Activated CD8-positive, alpha-beta memory T cell treated with anti-CD3 and anti-CD28 coated beads for 24 hours (primary cell): ENCODE measurements at places on chromosomes 12 and 14.
A peak's percentile ranks its signal among the peaks of the same experiment; 100 is the strongest.

DNA sequence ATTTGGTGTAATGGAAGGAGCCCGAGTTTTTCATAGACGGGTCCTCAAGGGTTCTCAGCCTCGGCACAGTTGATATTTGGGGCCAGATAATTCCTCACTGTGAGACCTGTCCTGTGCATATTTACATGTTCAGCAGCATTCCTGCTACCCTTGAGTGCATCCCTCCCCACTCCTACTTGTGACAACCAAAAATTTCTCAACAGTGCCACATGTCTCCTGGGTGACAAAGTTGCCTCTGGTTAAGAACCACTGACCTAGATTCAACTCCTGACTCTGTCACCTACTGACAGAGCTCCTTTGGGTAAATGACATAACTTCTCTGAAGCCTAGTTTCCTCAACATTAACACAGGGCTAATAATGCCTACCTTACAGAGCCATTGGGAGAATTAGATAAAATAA, 60.4 kb downstream of the TTC9 start:
- no peak for DNase-seq

DNA sequence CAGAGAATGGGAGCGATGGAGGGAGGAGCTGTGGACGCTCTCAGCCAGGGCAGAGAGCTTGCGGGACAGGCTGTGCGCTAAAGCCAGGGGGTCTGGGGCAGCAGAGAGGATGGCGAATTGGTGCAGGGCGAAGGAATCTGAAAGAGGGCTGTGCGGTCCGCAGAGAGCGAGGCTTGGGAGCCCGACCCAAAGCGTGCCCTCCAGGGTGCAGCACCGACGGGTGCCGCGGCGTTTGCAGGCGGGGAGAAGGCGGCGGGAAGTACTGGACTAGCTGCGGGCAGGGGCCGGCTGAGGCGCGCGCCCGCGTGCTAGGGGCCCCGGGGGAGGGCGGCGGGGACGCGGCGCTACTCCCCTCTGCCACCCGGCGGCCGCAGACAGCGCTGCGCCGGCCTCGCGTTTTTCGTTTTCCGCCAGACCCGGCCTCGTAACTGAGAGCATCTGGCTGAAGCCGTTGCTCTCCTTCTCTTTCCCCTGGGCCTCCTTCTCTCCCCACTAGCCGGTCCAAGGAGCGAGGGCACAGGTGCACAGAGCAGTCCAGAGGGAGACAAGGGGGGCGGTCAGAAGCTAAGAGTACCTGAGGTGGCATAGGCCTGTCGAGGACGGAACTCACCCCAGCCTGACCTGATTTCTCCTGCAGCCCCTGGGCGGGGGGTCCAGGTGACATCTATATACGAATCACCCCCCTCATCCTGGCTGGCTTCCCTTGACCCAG, 24.9 kb downstream of the SLC6A12 start:
- peak; percentile 72 for DNase-seq

DNA sequence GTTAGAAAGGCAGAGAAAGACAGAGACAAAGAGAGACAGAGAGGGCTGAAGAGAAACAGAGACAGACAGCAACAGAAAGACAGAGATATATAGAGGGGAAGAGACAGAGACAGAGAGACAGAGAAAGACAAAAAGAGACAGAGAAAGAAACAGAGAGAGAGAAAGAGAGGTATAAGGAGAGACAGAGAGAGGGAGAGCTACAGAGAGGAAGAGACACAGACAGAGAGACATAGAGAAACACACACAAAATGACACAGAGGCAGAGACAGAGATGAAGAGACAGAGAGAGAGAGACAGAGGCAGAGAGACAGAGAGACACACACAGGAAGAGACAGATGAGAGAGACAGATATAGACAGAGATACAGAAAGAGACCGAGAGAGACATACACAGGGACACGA, 168.6 kb downstream of the TMEM121 start:
- DNase-seq: no peak

- no peak for DNase-seq
These were observed 287.5 kb downstream of the FOXG1 start for GRCh38 chr14:29054119-29054518.

- no peak for DNase-seq
These were observed 19.0 kb upstream of the PELI2 start for GRCh38 chr14:56099081-56099797.

DNA sequence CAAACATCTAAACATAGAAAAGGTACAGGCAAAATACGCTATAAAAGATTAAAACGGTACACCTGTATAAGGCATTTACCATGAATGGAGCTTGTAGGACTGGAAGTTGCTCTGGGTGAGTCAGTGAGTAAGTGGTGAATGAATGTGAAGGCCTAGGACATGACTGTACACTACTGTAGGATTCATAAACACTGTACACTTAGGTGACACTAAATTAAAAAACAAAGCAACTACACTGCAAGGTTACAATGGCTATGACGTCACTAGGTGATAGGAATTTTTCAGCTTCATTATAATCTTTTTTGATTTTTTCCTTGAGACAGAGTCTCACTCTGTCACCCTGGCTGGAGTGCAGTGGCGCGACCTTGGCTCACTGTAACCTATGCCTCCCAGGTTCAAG, 269.2 kb downstream of the KSR2 start:
- DNase-seq: no peak

- DNase-seq: no peak
These were observed 6.7 kb upstream of the LGR5 start for GRCh38 chr12:71432936-71433335.

GRCh38 chr12:31300341-31300740, 25.6 kb downstream of the SINHCAF start:
- DNase-seq: no peak

GRCh38 chr12:82688035-82688501, 1.4 kb downstream of the TMTC2 start:
- no peak for DNase-seq

DNA sequence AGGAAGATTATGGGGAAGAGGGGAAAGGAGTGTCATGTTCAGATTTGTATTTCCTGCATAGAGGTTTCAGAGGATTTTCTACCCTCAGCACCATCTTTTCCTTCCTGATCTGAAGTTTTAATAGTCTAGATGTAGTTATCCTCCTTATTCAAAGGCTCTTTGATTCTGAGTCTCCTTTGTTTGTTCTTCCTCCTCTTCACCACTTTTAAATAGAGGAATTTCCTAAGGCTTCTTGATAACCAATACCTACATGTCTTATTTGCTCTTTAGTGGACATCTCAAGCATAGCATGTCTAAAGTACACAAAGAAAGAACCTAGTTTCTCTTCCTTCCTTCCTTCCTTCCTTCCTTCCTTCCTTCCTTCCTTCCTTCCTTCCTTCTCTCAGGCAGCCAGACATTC, 8.3 kb downstream of the MGAT4C start:
- no peak for DNase-seq

- no peak for DNase-seq
These were observed 130.7 kb downstream of the ETNK1 start for GRCh38 chr12:22755629-22756028.

- DNase-seq: no peak
These were observed 109.6 kb downstream of the DYRK2 start for GRCh38 chr12:67758119-67758518.

DNA sequence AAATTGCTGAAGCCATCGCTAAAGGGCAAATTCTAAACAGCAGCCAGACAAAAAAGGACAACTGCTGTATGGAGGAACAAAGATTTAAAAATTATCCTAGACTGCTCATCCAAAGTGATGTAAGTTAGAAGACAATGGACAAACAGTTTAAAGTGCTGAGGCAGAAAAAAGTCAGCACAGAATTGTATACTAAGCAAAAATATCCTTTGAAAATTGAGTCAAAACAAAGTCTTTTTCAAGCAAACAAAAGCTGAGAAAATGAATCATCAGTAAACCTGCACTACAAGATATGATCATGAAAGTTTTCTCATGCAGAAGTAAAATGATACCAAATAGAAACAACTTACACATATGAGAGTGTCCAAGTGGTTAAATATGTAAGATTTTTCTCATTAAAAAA, 43.6 kb downstream of the EML5 start:
- DNase-seq: no peak

- DNase-seq: no peak
These were observed 17.4 kb downstream of the CEP170B start for GRCh38 chr14:104882325-104882973.

DNA sequence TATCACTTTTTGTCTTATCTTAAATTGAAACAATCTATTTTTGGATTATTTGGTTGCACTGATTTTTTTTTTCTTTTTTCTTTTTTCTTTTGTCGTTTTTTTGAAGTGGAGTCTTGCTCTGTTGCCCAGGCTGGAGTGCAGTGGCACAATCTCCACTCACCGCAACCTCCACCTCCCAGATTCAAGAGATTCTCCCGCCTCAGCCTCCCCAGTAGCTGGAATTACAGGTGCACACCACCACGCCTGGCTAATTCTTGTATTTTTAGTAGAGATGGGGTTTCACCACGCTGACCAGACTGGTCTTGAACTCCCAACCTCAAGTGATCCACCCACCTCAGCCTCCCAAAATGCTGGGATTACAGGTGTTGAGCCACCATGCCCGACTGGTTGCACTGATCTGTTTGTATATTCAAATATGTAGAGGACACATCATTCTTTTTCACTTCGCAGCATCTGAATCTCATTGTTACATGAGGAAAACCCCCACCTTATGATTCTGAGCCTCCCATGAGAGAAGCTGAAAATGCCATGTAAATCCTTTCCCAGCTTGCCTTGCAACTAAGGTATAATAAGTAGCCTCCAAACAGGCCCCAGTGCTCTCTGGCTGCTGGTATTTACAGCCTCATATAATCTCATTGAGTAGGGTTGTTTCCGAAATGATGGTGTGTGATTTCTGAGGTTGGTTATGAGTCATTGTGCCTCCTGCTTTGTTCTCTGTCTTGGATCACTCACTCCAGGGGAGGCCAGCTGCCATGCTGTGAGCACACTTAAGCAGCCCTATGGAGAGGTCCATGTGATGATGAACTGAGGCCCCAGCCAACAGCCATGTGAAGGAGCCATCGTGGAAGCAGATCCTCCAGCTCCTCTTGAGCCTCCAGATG, 5.2 kb upstream of the HSP90B1 start:
- DNase-seq: peak; percentile 76

GRCh38 chr12:49331380-49332222, 5.4 kb downstream of the C1QL4 start:
- no peak for DNase-seq

DNA sequence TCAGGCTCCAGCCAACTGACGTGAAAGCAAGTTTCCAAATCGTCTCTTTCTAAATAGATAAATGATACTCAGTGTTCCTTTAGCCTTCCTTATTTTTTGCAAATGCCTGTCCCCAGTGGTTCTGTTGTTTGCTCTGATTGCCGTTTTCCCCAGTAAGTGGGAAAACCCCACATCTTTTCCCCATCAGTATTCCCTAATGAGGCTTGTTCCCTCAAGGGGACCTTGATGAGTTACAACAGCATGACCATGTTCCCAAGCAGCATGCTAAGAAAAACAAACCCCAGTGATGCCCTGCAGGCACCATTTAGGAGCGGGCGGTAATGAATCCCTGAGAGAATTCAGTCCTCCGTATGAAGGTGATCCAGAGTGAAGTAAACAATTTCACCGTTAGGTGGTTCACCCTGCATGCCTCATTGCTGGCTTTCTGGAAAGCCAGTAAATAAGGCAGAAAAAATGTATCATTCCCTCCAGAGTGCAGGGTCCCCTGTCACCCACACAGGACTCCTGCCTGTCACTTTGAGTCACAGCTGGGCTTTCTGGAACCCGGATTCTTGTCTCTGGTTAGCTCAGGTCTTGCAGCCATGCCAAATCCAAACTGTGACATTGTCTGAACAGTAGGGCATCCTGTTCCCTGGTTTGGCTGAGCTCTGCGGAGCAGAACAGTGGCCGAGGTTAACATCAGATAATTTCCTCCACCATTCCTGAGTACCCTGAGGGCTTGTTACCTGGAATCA, 222.6 kb downstream of the RGS6 start:
- DNase-seq: no peak

DNA sequence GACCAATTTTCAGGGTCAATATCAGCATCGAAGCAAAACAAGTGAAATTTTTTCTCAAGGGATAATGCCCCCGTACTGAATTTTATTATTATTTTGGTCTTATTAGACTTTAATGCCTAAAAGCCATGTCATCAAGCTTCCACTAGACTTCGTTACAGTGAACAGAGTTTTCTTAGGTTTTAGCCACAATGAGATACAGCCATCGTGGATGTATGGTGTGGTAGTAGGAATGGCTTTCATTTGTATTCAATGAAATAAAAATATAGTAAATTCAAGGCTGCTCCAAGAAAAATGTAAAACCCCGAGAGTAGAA, 11.7 kb downstream of the TAOK3 start:
- no peak for DNase-seq

DNA sequence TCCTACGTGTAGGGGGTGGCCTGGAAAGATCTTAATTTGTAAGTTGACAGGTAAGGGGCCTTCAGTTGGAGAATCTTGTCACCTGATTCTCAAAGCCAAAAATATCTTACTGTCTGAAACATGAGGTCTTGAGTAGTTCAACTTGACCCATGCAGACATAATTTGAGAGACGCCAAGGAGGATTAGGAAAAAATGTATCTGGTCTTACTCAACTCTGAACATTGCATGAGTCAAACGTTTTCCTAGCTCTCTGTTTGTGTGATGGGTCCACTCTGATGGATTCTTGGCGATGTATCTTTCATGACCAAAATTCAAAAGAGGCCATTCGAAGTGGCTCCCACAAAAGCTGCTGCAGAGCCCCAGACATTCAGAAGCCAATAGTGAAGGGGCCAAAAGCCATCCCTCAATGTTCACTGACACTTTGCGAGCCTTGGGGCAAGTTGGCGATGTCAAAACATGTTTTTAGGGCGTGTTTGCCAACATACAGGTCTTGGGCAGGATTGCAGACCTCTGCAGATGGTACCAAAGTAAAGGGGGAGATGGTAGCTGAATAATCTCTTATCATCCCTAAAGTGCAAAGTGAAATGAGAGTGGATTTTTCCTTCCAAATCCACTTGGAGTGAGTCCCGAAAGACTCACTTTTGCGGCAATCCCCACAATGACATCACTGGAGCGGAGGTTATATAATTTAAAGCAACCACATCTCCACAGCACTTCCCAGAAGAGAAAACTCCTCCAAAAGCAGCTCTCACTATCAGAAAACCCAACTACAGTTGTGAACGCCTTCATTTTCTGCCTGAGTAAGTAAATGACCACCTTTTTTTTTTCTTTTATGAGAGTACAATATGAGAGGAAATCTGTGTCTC, at the start of gene BDKRB1:
TSS of gene BDKRB1 (plus strand) at position 710 of the 866 bp plus-strand sequence. CDS start 7,473 bp downstream, outside the sequence.
- no peak for DNase-seq

- DNase-seq: no peak
These were observed 235.2 kb upstream of the CRY1 start for GRCh38 chr12:107328442-107329133.

GRCh38 chr12:120537856-120538220, 3.7 kb downstream of the RNF10 start:
- no peak for DNase-seq

GRCh38 chr12:42483521-42483790, 106.1 kb downstream of the PRICKLE1 start:
- DNase-seq: peak; percentile 67

DNA sequence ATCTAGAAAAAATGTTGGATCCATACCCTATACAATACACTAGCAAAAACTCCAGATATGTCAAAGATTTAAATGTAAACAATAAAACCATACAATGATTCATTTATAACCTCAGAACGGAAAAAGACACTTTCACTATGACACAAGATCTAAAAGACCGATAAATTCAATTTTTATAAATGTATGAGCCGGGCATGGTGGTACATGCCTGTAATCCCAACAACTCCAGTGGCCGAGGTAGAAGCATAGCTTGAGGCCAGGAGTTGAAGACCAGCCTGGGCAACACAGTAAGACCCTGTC, 2.5 kb upstream of the SOS2 start:
- no peak for DNase-seq
